ENCODE measurements at places on chromosomes 2 and 18. TPM values are rescaled to one million over a fixed set of nuclear protein-coding genes. Genes with fewer than 3 reads are reported as not detected.

The SP110 gene
- total RNA-seq, result 121 TPM

The BOLL gene
- not detected for total RNA-seq

The RGPD4 gene
- 0.88 TPM for total RNA-seq

The ALKAL2 gene
- total RNA-seq, result not detected
